ENCODE measurements at places on chromosomes 4 and X.
A peak's percentile ranks its signal among the peaks of the same experiment; 100 is the strongest.

- no peak for DNase-seq
These were observed 89.1 kb downstream of the AKAP4 start for GRCh38 chrX:50111742-50112141.

DNA sequence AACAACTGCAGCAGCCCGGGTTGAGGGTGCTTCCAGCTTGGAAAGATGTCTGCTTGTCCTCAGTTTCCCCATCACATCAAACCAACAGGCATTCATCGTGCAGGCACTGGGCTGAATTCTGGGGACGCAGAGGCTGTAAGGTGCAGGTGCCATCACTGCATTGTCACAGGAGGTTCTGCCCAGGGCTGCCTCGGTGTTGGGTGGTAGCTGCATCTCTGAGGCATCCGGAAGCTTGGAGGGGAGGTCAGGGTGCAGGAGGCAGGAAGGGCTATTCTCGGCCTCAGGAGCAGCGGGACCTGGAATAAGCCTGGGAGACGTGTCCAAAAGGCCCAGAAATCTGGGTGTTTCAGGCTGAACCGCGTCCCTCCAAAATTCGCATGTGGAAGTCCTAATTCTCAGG lies 134.6 kb downstream of the HMX1 start:
- DNase-seq: no peak

GRCh38 chr4:15294832-15295231 lies 133.0 kb upstream of the C1QTNF7 start:
- DNase-seq: no peak

DNA sequence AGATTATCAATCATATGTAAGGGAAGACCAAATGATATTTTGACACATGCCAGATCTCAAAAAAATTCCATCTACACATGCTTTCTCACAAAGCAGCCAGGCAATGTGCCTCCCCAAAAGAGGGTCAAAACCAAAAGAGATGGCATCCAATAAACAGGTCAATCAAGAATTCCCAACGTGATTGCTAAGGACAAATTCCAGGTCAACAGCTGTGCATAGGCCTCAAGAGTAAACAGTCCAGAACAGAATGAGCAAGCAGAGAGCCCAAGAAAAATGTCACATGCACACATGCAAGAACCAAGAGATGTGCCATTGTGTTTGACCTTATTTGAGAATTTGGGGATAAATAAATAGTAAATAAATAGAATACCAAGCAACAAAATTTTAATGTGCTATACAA lies 136.7 kb downstream of the APBB2 start:
- DNase-seq: no peak

- DNase-seq: no peak
These were observed 23.7 kb downstream of the TAPT1 start for GRCh38 chr4:16202598-16202997.

GRCh38 chr4:37697566-37697965 lies 11.4 kb upstream of the RELL1 start:
- no peak for DNase-seq

GRCh38 chr4:81684352-81684751 lies 212.6 kb upstream of the RASGEF1B start:
- no peak for DNase-seq

DNA sequence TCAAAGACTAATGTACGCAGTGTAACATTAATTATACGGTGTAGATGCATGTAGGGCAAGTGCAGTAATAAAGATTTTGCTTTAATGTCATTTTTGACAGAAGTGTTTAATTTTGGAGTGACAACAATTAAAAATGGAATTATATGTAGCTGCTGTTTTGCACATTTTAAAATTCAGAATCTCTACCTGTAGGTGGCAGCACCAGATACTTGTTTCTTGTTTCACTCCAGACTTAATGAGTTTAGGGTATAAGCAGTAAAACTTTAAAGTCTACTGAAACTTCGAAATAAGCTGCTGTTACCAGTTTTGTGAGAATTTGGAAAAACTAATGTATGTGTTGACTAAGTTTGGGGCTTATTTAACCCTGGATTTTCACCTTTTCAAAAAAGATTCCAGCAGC lies 144.9 kb downstream of the POLA1 start:
- DNase-seq: peak; percentile 38

DNA sequence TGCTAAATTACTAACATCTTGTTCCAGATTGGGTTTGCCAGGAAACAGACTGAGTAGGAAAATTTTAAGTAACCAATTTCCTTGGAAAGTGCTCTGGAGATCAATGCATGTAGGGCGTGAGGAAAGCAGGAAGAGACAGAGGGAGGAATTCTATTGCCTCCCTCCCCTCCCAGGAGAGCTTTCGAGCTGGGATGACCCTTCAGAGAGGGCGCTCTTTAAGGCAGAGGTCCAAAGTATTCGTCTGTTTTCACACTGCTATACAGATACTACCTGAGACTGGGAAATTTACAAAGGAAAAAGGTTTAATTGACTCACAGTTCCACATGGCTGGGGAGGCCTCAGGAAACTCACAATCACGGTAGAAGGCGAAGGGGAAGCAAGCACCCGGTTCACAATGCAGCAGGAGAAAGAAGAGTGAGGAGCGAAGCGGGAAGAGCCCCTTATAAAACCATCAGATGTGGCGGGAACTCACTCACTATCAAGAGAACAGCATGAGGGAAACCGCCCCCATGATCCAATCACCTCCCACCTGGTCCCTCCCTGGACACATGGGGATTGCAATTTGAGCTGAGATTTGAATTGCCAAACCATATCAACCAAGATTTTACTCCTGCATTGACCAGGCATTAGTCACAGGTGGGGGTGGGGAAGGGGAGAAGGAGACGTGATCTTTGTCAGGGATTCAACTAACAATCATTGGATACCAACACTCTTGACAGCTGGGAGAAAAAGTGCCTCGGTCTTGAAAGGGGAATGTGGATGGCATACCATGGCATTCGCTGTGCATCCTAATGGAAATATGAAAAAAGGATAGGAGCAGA lies 63.8 kb downstream of the SLITRK2 start:
- no peak for DNase-seq

GRCh38 chr4:96986816-96987215 lies 1146.9 kb downstream of the PDHA2 start:
- DNase-seq: no peak

DNA sequence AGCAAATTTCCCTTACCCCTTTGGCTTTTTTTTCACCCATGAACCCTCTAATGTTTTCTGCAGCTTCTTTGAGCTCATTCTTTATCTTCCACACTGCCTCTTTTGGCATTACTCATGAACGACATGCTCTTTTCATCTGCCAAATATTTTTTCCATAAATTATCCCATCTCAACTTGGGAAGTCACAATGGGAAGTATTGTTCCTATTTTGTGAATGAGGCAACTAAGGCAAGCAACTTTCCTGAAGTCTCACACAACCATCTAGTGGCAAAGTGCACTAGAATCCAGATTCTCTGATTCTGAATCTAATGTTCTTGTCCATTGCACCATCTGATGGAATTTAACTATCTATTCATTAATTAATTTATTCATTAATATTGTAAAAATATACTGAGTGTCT lies 625 bp downstream of the RTL9 start:
- peak; percentile 77 for DNase-seq

GRCh38 chr4:22179124-22179874 lies 230.7 kb upstream of the KCNIP4 start:
- DNase-seq: no peak

DNA sequence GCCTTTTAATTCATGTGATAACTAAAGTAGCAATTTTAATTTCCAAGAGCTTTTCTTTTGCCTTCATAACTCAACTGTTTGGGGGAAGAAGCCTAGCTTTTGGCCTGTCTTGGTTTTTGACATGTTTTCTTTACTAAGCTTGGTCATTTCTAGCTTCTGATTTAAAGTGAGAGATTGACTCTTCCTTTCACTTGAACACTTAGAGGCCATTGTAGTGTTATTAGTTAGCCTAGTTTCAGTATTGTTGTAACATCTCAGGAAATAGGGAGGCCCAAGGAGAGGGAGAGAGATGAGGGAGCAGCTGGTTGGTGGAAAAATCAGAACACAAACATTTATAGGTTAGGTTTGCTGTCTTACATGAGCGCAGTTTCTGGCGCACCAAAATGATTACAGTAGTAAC lies 44.8 kb downstream of the DCLK2 start:
- no peak for DNase-seq

DNA sequence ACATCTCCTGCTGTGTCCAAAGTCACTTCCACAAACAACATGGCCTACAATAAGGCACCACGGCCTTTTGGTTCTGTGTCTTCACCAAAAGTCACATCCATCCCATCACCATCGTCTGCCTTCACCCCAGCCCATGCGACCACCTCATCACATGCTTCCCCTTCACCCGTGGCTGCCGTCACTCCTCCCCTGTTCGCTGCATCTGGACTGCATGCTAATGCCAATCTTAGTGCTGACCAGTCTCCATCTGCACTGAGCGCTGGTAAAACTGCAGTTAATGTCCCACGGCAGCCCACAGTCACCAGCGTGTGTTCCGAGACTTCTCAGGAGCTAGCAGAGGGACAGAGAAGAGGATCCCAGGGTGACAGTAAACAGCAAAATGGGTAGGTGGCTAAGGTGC lies 123.9 kb downstream of the PDLIM5 start:
- no peak for DNase-seq

- no peak for DNase-seq
These were observed 31.4 kb downstream of the FREM3 start for GRCh38 chr4:143668930-143669552.

DNA sequence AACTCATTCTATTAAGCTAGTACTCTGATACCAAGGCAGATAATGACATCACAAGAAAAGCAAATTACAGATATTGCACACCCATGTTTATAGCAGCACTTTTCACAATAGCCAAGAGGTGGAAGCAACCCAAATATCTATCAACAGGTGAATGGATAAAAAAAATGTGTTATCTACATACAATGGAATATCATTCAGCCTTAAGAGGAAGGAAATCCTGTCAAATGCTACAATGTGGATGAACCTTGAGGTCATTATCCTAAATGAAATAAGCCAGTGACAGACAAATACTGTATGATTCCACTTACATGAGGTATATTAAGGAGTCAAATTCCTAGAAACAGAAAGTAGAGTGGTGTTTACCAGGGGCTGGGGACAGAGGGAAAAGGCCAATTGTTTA lies 14.3 kb downstream of the FABP2 start:
- DNase-seq: no peak

DNA sequence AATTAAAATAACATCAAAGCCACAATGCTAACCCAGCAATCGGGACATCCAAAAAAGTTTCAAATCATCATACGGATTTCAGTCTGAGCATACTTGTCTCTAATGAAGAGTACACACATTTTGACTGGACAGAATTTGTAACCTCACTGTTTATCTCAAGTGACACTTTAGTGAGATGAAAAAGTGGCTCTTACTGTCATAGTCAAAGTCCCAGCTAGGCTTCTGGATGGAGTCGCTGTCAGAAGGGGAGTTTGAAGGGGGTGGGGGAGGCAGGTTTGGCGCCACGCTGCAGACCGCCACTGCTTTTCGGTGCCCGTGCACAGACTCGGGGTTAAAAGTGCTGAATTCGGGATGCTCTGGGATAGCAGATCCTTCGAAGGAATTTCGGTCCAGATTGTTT lies 41.0 kb upstream of the MTNR1A start:
- DNase-seq: no peak

DNA sequence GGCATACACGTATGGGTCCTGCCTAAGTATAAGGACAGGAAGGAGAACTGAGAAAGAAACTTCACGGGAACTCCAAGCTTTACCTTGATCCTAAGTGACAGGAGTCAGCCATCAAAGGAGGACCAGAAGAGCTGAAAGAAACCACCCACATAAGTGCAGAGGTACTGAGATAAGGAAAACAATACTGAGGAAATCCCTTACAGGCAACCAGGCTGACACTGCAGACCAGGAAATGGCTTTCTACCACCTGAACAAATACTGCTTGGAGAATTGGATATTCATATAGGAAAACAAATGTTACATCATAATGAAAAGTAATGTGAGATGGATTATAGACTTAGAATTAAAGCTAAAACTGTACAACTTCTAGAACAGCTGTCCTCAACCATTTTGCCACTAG lies 127.0 kb downstream of the IL15 start:
- DNase-seq: no peak

GRCh38 chrX:9326369-9326768 lies 138.5 kb upstream of the TBL1X start:
- DNase-seq: no peak

DNA sequence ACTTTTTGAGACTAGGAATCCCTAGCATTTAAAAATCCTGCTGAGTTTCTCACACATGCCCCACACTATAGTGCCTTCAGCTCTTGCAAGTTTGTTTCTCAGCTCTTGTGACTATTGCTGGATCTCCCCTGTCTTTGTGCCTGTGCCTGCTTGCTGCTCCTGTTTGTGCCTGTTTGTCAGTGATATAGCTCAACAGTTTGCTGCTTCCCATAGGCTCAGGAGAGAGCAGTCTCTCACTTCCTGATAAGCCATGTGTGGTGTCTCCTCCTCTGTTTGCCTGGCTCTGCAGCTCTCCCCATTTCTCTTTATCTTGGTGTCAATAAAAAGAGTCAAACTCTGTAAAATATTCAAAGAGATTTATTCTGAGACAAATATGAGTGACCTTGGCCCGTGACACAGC lies 259.8 kb upstream of the CLNK start:
- DNase-seq: no peak

GRCh38 chrX:10233696-10234095 lies 76.9 kb downstream of the CLCN4 start:
- no peak for DNase-seq

GRCh38 chrX:24145303-24146186 lies 4.0 kb upstream of the ZFX start:
- no peak for DNase-seq

DNA sequence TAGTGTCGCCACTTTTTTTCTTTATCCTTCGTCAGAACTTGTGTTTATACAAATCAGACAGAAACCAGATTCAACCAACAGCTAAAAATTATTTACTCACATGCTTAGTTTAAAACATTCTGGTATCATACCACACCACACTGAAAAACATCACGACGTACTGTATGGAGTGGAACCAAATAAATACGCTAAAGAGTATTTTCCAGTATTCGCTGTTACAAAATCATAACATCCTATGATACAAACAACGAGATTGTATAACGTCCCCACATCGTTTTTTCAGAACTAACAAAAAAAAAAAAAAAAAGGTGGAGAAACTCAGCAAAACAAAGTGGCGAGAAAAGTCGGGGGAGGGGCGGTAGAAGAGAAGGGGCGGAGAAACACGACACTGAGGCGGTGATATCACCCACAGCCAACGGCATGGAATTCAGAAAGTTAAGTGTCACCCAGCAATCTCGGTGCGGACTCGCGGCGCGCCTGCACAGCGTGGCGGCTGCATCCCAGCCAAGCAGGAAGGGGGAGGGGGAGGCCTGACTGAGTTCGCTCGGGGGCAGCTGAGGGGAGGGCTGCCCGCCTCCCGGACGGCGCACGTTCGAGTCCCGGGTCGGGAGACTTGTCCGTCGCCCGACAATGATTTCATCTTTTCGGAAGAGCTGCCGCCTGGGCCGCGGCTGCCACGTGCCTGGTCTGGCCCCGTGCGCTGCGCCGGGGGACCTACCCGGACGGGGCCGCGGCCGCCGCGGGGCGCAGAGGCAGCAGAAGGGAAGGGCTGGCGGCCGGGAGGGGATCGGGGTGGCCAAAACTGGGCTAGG lies 920 bp downstream of the SETD7 start:
- peak; percentile 89 for DNase-seq

- DNase-seq: no peak
These were observed 977.1 kb upstream of the PRKX start for GRCh38 chrX:4690521-4690920.
